ENCODE measurements at places on chromosomes 2 and 18.

GRCh38 chr18:31657823-31658669, 26.3 kb downstream of the B4GALT6 start:
- DNase-seq: no peak

DNA sequence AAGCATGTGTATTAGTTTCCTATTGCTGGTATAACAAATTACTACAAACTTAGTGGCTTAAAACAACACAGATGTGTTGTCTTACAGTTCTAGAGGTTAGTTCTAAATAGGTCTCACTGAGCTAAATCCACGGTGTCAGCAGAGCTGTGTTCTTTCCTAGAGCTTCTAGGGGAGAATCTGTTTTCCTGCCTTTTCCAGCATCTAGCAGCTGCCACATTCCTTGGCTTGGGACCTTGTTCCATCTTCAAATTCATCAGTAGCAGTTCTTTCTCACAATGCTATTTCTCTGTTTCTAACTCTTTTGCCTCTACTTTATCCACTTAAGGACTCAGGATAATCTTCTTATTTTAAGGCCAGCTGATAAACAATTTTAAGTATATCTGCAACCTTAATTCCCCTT, 32.2 kb upstream of the CREB1 start:
- no peak for DNase-seq

- DNase-seq: no peak
Observed at GRCh38 chr2:131349021-131349420, 14.9 kb downstream of the RAB6D start.

- peak; percentile 70 for DNase-seq
Observed at GRCh38 chr2:85584857-85585780, 888 bp downstream of the VAMP5 start.

GRCh38 chr2:205762881-205763280, 80.6 kb downstream of the NRP2 start:
- no peak for DNase-seq

DNA sequence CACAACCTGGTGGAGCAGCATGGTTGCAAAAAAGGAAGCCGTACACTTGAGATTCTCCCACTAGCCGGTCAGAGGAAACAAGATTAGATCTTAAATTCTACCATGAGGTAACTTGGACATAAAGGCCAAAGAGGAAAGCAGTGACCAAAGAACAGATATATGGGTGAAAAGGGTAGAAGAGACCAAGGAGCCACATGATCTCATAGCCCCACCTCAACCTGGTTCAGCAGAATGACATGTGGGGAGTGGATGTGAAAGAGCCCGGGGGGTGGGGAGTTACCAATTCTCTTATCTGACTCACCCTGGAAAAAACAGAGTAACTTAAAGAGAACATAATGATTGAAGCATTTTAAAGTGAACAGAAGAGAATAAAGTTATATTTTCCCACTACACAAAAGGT, 683.0 kb downstream of the DSC3 start:
- DNase-seq: no peak

- no peak for DNase-seq
Observed at GRCh38 chr2:174235680-174236079, 12.7 kb downstream of the OLA1 start.

DNA sequence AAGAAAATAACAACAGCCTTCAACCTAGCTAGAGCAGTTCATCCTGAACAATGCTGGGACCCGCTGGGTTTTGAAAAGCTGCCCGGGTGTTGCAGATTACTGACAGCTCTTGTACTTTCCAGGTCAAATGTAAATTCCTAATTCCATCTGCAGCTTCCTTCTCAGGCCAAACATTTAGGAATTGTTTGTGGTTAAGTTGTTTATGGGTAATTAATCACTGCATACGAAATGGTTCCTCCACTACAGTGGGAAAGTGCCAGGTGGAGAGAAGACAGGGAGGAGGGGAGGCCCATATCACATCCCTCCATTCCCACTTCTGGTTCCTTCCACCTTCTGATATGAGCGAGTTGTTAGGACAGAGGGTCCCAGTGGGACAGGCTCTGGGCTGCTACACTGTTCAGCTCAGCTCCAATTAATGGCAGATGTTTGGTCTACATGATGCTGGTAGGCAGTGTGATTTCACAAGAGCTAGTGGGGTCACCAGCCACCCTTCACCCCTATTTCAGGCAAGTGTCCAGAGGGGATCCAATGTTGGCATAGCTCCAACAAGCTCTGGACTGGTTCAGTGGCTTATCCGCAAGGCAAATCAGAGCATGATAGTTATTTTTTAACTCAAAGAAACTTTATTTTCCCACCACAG, 112.9 kb upstream of the ACAA2 start:
- no peak for DNase-seq

DNA sequence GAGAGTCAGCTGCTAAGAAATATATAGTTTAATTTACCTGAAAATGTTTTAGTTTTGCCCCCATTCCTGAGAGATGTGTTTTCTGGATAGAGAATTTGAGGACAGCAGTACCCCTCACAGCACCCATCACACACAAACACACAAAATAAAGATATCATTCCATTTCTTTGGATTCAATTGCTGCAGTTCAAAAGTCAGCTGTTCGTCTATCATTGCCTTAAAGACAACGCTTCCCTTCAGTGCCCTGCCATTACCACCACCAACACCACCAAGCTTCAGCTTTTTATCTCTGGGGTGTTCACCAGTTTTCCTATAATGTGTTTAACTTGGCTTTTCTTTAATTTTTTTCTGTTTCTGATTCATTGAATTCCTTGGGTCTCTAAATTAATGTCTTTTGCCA, 49.7 kb downstream of the RDH14 start:
- DNase-seq: no peak

DNA sequence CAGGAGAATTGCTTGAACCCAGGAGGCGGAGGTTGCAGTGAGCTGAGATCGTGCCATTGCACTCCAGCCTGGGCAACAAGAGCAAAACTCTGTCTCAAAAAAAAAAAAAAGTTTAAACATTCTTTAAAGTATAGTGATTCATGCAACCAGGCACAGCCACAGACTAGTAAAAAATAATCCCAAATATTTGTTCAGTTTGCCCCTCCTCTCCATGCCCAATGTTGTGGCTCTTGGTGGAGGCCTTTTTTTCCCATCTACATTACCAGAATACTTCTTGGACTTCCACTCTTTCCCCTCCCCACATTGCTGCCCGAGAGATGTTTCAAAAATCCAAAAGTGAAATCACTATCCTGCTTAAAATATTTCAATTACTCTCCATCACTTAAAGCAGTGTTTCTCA, 5.1 kb upstream of the MALT1 start:
- no peak for DNase-seq

- DNase-seq: peak; percentile 19
Observed at GRCh38 chr18:13217466-13217961, 1.0 kb upstream of the LDLRAD4 start.

- no peak for DNase-seq
Observed at GRCh38 chr2:64943387-64944150, 45.6 kb upstream of the SLC1A4 start.

DNA sequence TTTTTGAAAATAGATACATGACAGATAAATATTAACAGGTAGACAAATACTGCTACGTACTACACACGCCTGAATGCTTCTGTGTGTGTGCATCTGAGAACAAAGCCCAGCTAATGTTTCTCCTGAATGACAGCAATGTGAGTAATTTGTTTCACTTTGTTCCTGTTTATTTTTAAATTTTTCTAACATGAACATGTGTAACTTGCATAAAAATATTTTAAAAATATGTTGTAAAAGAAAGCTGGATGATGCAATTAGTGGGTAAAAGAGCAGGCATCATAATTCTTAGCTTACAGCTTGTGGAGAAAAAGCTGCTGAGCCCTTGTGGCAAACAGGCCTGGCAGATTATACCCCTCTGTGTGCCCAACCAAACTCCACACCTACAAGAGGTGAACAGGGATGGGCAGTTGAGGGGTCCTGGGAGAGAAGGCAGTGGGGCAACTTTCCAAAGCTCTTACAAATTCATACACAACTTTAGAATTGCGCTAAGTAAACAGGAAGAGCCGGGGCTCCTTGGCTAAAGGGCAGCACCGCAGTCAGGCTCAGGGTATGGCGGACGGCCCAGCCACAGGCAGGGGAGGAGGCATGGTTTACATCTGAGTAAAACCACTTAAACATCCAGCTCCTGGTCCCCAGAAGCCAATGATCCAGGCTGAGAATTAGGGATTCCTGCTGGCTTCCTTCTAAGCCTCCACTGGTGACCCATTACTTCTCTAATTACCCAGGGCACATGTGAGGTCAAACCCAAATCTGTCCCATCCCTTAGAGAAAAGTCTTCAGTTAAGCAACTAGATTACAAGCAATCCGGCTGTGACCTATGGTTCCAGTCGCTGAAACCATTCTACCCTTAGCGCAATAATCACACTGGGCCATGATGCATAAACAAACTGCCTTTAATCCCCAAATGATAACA, 14.0 kb downstream of the PXDN start:
- peak; percentile 91 for DNase-seq

- DNase-seq: peak; percentile 21
Observed at GRCh38 chr2:152790883-152791282, 72.5 kb downstream of the ARL6IP6 start.

- DNase-seq: no peak
Observed at GRCh38 chr2:136107051-136108033, 10.6 kb downstream of the CXCR4 start.

DNA sequence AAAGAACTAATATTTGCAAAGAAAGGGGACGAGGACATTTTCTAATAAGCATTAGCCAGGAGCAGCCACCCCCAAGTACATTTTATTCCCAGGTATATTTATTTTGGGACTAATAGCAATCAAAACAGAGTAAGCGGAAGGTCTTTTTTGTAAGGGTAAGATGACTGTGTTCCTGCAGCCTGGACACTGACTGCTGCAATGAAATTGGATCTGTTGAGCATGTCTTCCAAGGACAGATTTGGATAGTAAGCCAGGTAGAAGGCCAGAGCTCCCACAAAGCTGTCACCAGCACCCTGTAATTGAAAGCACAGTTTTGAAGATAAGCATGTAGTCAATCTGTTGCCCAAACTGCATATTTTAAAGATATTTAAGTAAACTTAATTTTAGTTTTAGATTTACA, 10.0 kb downstream of the MRPL33 start:
- DNase-seq: no peak

GRCh38 chr18:41266616-41267015, 688.4 kb upstream of the PIK3C3 start:
- DNase-seq: peak; percentile 44

DNA sequence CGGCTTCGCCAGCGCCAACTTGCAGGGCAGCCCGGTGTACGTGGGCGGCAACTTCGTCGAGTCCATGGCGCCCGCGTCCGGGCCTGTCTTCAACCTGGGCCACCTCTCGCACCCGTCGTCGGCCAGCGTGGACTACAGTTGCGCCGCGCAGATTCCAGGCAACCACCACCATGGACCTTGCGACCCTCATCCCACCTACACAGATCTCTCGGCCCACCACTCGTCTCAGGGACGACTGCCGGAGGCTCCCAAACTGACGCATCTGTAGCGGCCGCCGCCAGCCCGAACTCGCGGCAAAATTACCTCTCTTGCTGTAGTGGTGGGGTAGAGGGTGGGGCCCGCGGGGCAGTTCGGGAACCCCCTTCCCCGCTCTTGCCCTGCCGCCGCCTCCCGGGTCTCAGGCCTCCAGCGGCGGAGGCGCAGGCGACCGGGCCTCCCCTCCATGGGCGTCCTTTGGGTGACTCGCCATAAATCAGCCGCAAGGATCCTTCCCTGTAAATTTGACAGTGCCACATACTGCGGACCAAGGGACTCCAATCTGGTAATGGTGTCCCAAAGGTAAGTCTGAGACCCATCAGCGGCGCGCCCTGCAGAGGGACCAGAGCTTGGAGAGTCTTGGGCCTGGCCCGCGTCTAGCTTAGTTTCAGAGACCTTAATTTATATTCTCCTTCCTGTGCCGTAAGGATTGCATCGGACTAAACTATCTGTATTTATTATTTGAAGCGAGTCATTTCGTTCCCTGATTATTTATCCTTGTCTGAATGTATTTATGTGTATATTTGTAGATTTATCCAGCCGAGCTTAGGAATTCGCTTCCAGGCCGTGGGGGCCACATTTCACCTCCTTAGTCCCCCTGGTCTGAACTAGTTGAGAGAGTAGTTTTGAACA, 15.1 kb downstream of the HOXD3 start:
- DNase-seq: no peak

DNA sequence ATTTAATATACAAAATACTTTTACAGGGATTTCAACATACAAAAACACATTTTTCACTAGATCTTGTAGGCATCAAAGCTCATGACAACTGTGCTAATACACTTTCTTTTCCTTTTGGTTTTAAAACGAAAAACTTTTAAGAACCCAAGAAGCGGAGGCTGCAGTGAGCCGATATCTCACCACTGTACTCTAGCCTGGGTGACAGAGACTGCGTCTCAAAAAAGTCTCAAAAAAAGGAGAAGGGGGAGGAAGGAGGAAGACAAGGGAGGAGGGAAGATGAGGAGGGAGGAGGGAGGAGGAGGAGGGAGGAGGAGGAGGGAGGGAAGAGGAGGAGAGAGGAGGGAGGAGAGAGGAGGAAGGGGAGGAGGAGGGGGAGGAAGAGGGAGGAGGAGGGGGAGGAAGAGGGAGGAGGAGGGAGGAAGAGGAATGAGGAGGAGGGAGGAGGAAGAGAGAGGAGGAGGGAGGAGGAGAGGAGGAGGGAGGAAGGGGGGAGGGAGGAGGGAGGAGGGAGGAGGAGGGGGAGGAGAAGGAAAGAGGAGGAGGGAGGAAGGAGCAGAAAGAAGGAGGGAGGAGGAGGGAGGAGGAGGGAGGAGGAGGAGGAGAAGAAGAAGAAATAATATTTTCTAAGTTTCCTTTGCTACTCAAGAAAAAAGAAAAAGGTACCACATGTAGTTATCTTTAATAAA, 13.8 kb downstream of the ROCK2 start:
- no peak for DNase-seq

DNA sequence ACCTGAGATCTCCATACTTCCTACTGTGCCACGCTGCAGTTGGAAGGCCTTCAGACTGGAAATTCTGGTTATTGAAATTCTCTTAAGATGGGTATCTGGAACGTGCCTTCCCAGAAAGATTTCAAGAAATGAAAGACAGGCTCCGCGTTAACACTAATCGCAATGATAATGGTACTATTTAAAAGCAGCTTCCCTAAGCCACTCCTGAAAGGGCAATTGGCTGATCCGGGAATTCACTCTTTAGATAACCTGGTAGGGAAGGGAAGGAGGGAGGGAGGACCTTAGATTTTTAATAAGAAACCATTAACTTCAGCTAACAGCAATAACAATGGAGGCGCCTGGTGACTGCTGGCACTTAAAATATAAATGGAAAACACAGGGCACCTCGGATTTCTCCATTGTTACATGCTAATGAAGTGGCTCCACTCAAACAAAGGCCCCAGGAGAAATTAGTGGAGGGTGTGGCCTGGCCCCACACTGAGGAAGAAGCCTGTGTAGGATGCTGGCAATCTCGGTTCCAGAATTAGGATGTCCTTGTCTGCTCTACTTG, 22.5 kb upstream of the MTA3 start:
- no peak for DNase-seq
